ENCODE measurements at places on chromosomes 5 and 9.
A peak's percentile ranks its signal among the peaks of the same experiment; 100 is the strongest.

DNA sequence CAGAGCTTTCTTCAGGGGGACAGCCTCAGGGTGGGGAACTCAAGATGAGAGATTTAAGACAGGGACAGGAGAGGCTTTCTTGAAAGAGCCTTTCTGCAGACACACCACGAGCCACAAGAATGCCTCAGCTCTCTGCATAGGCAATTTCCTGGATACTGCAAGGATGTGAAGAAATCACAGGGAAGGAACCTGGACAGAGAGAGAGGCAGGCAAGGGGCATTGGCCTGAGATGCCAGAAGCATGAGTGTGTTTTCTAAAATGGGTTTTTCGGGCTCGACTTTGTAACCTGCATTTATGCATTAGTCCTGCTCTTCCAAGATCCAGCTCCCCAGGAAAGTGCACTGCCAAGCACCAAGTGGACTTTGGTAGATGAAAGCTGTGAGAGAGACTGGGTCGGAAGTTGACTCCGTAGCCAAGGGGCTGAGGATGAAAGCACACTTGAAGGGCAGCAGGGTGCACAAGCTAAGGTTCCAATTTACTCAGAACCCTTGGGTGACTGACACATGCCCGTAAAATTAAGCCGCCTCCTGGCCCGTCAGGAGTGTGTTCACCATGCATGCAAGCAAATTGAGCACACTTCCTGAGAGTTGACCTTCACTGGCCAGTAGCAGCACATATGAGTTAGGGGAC is 90.9 kb downstream of the CFAP90 start:
- DNase-seq, result no peak

DNA sequence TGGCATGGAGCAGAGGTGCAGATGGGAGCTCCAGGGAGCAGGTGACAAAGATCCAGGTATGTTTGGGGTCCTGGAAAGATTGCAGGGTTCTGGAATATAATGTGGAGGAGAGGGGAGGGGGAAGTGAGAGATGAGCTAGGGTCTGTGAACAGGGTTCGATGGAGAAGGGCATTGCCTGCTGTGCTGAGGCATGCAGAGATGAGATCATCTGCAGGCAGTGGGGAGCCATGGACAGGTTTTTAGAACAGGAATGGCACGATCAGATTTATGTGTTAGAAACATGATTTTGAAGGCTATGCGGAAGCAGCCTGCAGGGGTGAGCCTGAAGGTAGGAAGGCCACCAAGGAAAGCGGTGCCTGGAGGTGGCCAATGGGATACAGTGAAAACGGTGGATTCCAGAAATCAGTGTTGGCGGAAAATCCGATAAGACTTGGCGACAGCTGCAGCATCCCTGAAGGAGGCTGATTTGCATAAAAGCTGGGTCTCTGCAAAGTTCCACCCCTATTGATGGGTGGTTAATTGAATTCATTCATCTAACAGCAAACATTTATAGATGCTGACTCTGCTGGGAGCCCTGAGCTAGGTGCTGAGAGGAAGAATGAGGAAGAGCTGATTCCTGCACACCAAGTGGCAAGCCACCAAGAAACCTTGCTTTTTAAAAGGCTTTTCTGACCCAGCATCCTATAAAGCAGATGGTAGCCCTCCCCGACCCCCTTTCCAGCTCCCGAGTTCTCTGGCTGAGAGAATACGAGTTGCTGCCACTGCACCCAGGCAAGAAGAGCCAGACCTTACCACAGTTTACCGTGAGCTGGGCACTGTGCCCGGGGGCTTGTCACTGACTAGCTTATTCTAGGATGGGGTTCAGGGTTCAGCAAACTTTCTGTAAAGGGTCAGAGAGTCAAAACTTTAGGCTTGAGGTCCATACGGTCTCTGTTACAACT is 139.2 kb upstream of the SMIM23 start:
- no peak for DNase-seq

- no peak for DNase-seq
Measured at GRCh38 chr5:1975406-1975715, 92.6 kb upstream of the IRX4 start.

DNA sequence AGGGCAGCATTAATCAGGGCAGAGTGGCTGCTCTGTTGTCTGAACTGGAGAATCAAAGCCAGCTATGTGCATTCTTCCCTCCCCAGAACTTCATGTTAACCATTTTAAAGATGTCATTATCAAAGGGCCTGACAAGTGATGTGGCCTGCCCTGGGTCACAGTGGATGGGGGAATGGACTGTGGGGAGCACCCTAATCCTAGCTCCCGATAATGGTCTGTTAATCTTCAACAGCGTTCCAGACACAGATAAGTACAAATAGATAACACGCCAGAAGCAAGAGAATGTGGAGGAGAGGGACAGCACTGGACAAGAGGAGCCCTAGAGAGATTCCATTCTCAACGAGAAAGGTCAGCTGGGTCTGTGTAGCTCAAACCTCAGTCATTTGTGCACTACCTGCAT is 77.5 kb downstream of the DPYSL3 start:
- no peak for DNase-seq

- peak; percentile 90 for DNase-seq
Measured at GRCh38 chr5:151870820-151871219, 53.8 kb downstream of the GLRA1 start.

GRCh38 chr5:125503946-125504345 is 757.5 kb upstream of the ZNF608 start:
- no peak for DNase-seq

- no peak for DNase-seq
Measured at GRCh38 chr5:139418793-139419192, 14.9 kb upstream of the SPATA24 start.

DNA sequence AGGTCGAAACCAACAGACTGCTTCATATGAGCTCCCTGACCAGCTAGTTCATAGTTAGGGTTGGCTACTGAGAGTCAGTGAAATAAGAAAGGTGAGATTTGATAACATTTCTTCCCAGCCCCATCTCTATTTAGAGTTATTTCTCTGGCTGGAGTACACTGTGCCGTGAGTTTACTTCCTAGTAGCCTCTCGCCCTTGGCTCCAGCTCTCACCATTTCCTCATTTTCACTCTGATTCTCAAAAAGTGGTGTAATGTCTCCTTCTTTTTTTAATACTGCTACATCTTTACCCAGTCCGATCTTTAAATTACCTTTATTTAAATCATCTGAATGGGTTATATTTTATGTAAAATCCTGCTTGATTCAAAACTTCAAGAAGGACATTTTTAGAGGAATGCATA is 100.4 kb upstream of the FAM174A start:
- DNase-seq, result no peak

All from brain microvascular endothelial cell (primary cell).